Subcutaneous preadipocyte (primary cell): ENCODE measurements at places on chromosomes 1 and 21. TPM values are rescaled to one million over a fixed set of nuclear protein-coding genes. Genes with fewer than 3 reads are reported as not detected.

Gene CYP4X1
- total RNA-seq: under 0.01 and 0.20 TPM in 2 replicates

Gene CYP4A11
- total RNA-seq: not detected in 2 replicates

Gene CTSE
- not detected in 2 replicates for total RNA-seq

Gene CD2
- not detected in 2 replicates for total RNA-seq

Gene LENEP
- total RNA-seq: not detected in 2 replicates

Gene CHRM3
- not detected in 2 replicates for total RNA-seq

Gene FCGR3A
- total RNA-seq: not detected in 2 replicates

Gene TDRD10
- not detected in 2 replicates for total RNA-seq

Gene WNT4
- under 0.01 TPM in 1 of 2 replicates, not detected in the other for total RNA-seq

Gene ZNF593OS
- total RNA-seq: under 0.01 TPM in 1 of 2 replicates, not detected in the other

Gene PER3
- 1.5 and 3.5 TPM in 2 replicates for total RNA-seq

Gene KCNJ15
- total RNA-seq: 16.6 and 24.3 TPM in 2 replicates

Gene RNU5D-1
- total RNA-seq: not detected in 2 replicates

Gene SPRR2D
- not detected in 2 replicates for total RNA-seq

Gene KIF14
- total RNA-seq: 9.2 and 18.6 TPM in 2 replicates

Gene HSD11B1
- 1.2 and 16.5 TPM in 2 replicates for total RNA-seq

Gene KLF17
- total RNA-seq: 0.37 TPM in 1 of 2 replicates, not detected in the other

Gene LCE1E
- 0.37 TPM in 1 of 2 replicates, not detected in the other for total RNA-seq

Gene KIRREL1
- total RNA-seq: 85.2 and 107 TPM in 2 replicates
